NCI-H187 treated with DMSO at 0.1 percent for 48 hours (cell line): ENCODE measurements at places on chromosomes 7 and 10.

- no peak for DNase-seq
Measured at GRCh38 chr7:46352004-46352954, 431.2 kb upstream of the IGFBP3 start.

DNA sequence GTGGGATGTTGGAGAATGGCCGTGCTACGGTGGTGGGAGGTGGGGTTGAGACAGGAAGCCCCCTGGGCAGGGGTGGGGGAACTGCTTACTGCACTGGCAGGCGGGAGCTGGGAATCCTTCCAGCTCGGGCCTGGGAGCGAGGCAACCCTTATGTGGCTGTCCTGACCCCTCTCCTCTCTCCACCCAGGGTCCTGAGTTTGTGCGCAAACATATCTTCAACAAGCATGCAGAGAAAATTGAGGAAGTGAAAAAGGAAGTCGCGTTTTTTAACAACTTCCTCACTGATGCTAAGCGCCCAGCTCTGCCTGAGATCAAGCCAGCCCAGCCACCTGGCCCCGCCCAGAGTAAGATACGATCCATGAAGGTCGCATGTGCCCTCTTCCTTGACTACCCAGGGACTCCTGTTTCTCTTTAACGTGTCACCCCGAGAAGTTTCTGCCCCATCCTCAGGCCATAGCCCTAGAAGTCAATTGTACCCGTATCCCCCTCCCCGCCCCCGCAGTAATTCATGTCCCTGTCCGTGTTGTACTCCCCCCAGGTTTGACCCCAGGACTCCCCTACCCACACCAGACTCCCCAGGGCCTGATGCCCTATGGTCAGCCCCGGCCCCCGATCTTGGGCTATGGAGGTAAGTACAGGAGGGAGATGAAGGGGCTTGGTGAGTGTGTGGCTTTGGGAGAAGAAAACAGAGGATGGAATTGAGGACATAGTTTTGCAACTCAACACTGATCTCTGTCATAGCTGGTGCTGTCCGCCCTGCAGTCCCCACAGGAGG is 1.8 kb downstream of the UFSP1 start:
- no peak for DNase-seq

DNA sequence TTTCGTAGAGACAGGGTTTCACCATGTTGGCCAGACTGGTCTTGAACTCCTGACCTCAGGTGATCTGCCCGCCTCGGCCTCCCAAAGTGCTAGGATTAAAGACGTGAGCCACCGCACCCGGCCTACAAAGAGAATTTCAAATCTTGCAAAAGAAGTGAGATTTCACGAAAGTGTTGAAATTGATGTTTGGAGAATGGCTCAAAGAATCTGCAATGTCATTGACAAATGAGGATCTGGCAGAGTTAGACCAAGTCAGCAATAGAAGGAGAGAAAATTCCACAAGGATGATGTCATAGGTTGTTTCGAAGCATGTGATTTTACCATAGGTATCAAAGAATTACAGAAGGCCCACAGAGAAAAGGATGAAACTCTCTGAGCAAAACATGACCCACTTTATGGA is 71.7 kb downstream of the LYZL2 start:
- no peak for DNase-seq

DNA sequence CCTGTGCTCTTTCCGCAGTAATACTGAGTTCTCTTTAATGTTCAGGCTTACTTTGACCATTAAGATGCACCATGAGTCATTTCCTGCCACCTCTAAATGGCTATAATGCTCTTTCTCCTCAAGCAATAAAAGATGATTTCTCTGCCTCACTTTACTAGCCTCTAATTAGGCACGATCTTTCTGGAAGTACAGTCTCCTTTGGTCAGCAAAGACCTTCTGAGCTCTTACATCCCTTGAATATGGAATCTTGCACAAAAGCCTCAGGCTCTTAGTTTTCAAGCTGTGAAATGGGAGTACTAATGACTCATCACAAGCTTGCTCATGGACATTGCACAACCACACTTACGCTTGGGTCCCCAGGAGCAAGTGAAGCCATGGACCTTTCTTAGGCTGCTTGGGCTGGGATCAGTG is 85.9 kb downstream of the FRMD4A start:
- no peak for DNase-seq

DNA sequence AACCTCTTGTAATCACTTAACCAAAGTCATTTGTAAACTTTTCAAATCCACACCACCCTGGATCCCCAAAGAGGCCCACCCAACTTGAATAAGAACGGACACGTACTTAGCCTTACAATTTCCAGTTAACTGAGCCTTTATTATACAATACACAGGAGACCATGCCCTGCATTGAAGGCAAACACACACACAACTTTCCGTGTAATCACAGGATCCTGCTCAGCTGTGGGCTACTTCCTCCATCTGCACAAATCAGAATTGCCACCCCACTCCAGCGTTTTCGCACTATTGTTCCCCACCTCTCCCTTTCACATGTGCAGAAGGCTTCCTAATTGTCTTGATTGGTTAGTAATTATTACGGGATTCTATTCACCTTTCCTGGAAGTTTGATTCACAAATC is 12.1 kb upstream of the PODXL start:
- DNase-seq = no peak

GRCh38 chr7:55072251-55072650 is 53.4 kb downstream of the EGFR start:
- no peak for DNase-seq

DNA sequence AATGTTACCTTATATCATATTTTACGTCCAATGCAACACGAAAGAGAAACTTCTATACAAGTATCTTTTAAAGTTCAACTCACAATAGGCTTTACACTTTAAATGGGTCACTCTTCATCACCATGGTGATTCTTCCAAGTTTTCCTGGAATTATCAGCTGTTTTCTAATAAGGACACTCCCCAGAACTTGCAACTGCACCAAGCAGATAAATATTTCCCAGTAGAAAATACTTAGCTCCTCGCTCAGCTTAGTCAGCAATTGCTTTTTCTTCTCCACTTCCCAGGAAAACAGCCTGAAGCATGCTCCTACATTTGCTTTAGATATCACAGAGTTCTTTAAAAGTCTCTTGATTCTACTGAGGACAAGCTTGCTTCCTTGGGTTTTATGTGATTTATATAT is 25.7 kb upstream of the ADD3 start:
- DNase-seq = no peak

DNA sequence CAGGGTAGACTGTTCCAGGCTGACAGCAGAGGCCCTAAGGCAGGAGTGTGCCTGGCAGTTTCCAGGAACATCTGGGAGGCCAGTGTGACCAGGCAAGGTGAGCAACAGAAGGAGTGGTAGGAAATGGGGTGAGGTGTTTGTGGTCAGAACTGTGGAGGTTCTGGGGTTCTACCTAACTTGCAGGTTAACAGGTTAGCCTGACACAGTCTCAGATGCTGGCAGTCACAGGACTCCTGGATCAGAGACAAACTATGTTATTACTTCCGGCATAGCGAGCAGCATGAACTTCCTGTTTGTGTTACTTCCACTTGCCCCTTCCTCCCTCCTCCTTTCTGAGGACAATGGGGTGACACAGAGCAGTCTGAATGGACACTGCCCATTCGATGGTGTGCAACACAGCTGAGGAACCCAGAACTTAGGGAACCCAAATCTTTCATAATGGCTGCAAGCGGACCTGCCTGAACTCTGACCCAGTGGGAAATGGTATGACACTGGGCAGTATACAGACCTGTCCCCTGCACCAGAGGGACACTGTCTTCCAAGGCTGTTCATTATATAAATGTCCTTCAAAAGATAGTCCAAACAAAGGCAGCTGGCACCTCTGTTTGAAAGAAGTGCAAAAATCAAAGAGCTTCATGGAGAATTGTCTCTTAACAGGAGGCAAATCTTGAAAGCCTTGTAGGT is 3.9 kb upstream of the SAR1A start:
- no peak for DNase-seq

DNA sequence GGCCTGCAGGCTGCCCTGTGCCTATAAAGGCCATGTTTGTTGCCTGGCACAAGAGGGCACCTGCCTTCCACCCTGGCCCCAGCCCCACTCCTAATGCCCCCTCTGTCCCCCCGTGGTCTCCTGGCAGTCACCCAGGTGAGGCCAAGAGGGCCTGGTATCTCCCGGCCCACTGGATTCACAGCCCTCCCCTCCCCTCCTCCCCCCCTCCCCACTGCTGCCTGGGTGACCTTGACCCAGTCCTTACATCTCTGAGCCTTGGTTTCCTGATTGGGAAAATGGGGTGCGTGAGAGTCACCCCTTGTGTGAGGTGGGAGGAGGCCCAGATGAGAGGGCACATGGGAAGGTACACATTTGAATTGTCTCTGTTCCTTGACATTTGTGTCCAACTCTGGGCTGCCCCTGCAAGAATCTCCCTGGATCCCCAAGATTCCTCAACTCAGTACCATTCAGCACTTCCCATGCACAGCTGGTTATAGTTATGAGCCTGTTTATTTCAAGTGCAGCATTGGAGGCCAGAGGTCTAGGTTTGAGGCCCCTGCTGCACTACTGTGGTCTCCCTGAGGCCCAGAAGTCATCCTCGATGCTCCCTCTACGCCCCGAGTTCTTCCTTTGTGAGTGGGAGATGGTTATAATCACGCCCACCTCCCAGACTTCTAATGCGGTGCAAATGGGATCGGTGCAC is 58.9 kb downstream of the TMEM270 start:
- no peak for DNase-seq

DNA sequence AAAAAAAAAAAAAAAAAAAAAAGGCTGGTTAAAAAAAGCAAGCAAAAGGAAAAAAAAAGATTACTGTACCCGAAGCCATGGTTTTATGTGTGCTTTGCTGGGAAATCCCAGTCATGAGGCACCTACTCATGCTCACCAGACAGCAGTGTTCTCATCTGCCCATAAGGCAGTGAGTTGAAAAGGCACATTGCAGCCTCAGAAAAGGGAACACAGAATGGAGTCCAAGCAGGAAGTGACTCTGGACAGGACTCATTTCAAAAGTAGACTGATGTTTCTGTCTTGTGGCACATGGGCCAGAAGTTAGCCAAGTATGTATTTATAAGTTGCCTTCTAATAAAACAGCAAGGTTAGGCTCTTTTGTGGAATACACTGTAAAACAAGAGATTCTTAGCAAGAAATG is 40.2 kb downstream of the PDSS1 start:
- no peak for DNase-seq

- no peak for DNase-seq
Measured at GRCh38 chr10:103038570-103038969, 120.5 kb downstream of the CNNM2 start.

- DNase-seq = no peak
Measured at GRCh38 chr7:2169923-2170575, 62.7 kb downstream of the MAD1L1 start.

DNA sequence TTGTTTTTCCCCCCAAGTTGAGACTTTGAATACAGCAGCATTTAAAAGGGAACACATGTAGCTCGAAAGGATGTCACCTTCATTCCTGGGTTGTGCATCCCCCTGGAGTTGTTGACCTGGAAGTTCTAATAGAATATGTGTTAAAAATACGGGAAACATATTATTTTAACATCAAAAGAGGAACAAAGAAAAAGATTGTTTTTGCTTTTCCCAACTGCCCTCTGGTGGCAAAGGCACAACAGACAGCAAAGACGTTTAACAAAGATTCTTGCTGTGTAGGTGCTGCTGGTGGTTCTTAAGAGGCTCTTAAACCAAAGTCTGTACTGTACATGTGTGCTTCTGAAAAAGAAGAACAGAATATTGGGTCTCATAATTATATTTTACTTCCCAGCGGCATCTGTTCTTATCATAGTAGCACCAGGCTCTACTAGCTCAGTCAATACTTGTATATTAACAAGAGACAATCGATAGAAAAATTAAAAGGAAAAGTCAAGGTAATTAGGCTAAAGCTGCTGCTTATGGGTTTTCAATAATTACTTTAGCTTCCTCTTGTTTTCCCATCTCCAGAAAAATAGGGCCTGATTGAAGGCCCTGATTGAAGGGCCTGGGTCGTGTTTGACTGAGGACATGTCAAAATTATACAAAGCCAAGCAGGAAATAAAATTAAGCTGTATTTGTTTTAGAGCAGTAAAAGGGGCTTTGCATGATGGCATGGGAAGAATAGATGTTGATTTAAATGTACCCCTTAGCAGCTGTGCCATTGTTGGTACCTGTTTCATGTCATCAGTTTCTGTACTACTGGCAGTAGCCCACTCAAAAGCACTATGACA is 384.2 kb upstream of the LRGUK start:
- no peak for DNase-seq

GRCh38 chr10:43131256-43131655 is 7.0 kb upstream of the CSGALNACT2 start:
- DNase-seq = no peak

- DNase-seq = no peak
Measured at GRCh38 chr10:32169556-32169955, 113.3 kb upstream of the KIF5B start.

- DNase-seq = no peak
Measured at GRCh38 chr7:105810556-105810955, 65.8 kb downstream of the ATXN7L1 start.

DNA sequence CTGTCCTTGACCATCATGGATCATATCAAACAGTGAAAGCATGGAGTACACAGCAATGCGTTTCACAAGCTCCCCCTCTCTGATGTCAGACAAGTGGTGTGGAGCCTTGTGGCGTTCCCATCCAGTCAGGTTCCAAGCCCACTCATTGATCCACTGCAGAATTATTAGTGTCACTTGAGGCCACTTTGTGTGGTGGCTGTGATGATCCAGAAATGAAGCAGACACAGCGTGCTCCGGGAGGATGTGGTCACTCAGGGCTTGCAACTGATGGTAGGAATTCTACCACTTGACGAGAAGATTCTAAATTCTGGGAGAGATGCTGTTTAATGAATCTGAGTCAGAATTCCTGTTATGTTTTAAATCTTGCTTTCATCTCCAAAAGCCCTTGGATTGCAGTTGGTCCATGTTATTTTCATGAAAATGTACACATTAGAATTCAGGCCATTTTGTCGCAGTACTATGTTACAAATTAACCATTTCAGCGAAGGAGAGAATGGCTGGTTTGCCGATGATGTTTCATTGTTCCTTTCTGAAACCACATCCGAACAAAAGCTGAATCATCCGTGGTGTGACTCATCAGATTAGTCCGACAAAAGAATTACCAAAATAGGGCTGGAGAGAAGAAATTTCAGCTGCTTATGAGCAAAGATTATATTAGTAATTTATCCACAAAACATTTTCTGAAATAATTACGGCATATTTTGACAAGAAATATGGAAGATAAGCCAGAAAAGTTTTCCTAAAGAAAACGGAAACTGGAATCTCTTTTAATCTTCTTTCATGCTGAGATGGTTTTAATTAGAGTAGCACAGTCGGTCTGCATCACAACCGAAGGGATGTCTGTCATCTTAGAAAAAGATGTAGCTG is 48.1 kb downstream of the INSYN2A start:
- DNase-seq = no peak

- DNase-seq = no peak
Measured at GRCh38 chr10:49749556-49750491, 12.3 kb downstream of the OGDHL start.

- DNase-seq = no peak
Measured at GRCh38 chr7:104909096-104909495, 104.9 kb upstream of the KMT2E start.
